RCC 7860 (cell line): ENCODE measurements at places on chromosomes 7 and 10.

GRCh38 chr7:92682903-92683539 is 92.8 kb upstream of the FAM133B start:
- DNase-seq = no peak

- no peak for DNase-seq
Observed at GRCh38 chr7:7077945-7078344, 104.4 kb upstream of the C1GALT1 start.

DNA sequence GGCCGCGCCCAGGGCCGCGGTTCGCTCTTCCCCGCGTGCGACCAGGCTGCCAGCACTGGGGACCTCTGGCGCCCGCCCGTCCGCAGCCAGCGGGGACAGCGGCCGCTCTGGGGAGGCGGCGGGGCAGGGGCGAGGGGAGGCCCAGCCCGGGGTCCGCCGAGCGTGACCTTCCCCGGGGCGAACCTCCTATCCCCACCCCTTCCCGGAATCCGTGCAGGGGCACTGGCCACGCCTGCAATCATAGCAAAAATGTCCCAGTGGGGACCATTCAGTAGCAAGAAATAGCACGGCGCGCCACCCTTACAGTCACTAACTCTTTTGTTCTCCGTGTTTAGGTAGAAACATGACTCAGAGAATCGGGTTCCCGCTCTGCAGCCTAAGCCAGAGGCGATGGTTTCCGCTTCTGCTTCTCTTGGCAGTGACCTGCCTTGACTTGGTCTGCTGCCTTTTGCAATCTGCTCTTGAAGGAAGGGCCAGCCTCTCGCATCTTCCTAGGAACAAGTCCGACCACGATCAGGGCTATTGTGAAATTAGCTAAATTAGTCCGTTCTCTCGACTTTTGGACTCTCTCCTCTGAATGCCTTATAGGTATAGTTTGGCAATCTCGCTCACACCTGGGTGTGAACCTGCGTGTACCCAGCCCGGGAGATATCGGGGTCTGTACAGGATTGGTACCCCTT is 79.3 kb upstream of the ACBD5 start:
- DNase-seq = no peak

- DNase-seq = no peak
Observed at GRCh38 chr10:63281967-63282366, 148.8 kb downstream of the NRBF2 start.

DNA sequence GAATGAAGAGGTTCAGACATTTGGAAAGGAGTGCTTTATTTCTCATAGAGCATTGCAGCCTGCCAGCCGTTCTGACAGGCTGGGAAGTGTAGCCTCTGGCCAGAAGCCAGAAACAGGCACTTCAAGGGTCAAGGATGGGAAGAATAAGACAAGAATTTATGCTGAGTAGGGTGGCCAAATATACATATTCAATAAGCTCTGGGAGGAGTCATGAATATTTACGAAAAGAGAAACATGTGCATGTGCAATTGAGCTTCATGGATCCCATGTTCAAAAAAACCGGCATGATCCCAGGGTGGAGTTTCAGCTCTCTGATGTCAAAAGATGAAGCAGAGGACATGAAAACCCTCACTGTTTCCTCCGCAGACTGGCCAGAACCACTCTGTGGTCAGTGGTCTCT is 32.9 kb downstream of the TLX1 start:
- DNase-seq = no peak

- DNase-seq = no peak
Observed at GRCh38 chr10:119414081-119414611, 128.4 kb downstream of the RGS10 start.

DNA sequence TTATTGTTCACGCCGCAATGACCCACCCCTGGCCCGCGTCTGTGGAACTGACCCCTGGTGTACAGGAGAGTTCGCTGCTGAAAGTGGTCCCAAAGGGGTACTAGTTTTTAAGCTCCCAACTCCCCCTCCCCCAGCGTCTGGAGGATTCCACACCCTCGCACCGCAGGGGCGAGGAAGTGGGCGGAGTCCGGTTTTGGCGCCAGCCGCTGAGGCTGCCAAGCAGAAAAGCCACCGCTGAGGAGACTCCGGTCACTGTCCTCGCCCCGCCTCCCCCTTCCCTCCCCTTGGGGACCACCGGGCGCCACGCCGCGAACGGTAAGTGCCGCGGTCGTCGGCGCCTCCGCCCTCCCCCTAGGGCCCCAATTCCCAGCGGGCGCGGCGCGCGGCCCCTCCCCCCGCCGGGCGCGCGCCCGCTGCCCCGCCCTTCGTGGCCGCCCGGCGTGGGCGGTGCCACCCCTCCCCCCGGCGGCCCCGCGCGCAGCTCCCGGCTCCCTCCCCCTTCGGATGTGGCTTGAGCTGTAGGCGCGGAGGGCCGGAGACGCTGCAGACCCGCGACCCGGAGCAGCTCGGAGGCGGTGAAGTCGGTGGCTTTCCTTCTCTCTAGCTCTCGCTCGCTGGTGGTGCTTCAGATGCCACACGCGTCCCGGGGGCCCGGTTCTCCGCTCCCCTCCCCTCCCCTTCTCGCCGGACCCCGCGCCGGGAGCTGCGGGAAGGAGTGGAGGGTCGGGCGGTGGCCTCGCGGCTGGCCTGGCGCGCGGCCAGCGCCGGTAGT is at the start of gene CBX3:
Gene CBX3, plus strand, starts transcription at position 499 of the 772 bp plus-strand sequence. CDS start 1,254 bp downstream, outside the sequence.
- DNase-seq = peak; percentile 91

GRCh38 chr7:90569368-90569767 is 26.8 kb upstream of the CDK14 start:
- no peak for DNase-seq

GRCh38 chr7:6648066-6648814 is 11.1 kb downstream of the ZNF316 start:
- no peak for DNase-seq

- DNase-seq = no peak
Observed at GRCh38 chr10:17125206-17125893, 4.3 kb downstream of the CUBN start.

- DNase-seq = no peak
Observed at GRCh38 chr7:26372249-26372648, 80.6 kb downstream of the SNX10 start.

- DNase-seq = no peak
Observed at GRCh38 chr10:60708666-60709065, 69.6 kb upstream of the CDK1 start.
